ENCODE measurements at places on chromosomes 2 and 18.

DNA sequence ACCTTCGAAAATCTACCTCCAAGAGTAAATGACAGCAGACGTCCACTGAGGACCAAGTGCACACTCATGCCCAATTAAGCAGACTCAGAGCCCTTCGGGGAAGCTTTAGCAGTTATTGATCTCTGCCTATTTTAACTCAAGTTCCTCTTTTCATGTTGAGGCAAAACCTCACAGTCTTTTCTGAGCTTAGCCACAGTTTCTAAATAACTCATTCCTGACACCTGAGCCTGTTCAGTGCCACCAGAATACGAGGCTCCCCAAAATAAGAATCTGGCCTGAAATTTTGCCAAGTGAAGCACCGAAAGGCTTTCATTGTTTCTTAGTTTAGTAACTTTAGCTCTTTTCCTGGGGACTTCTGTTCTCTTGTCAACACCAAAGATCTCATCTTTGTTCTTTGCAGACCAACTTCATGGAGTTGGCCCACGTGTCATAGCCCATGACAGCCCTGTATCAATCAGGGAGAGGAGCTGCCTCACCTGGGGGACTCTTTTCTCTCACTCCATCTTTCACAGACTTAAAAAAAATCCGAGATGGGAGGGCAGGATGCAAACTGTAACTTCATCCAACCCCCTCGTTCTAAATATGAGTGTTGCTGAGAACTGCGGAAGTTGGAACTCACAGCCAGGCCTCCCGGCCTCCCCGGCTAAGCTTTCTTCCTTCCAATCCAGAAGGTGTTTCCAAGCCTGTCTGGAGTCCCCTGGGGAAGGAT is 22.2 kb downstream of the INPP5D start:
- DNase-seq: no peak

- no peak for DNase-seq
Observed at GRCh38 chr2:68565858-68566257, 77.5 kb upstream of the PROKR1 start.

GRCh38 chr2:148048475-148049221 is 27.8 kb downstream of the MBD5 start:
- DNase-seq: no peak

DNA sequence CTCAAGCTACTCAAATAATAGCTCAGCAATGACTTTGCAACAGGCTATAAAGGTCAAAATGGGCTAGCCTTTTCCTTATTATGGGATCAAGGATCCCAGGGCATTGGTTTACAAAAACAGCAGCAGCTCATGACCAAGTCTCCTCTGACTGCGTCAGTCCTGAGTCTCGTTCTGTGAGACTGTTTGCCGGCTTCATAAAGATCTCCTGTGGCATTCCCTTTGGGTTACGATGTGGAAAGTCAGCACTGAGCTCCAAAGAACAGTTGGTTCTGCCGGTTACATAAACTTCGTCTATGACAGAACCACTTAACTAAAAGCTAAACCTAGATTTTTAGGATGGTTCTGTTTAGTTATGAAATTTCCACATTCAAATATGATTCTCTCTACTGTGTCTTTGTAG is 674.9 kb downstream of the ZEB2 start:
- DNase-seq: no peak

- DNase-seq: no peak
Observed at GRCh38 chr2:239770246-239770639, 254.9 kb downstream of the NDUFA10 start.

GRCh38 chr2:129751409-129751808 is 228.1 kb upstream of the RAB6C start:
- DNase-seq: no peak

- DNase-seq: no peak
Observed at GRCh38 chr18:42163321-42163720, 208.3 kb downstream of the PIK3C3 start.

- no peak for DNase-seq
Observed at GRCh38 chr2:48946449-48947048, 191.0 kb upstream of the LHCGR start.

DNA sequence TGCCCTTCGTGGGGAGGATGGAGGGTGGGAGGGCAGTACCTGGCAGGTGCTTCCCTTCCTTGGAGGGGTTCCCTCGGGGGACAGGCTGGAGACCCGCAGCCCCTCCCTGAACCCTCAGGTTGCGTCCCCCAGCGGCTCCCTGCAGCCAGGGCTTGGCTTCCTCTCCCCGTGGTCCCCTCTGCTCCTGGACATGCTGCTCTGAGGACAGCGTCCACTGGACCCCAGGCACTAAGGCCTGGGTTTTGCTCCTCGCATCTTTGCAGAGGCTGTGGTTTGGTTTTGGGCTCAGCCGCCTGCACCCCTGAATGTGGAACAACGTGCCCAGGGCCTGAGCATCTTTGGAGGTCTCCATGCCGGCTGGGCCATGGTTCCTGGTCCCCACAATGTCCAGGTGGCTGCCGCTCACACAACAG is 133.5 kb downstream of the PTGR3 start:
- DNase-seq: no peak

DNA sequence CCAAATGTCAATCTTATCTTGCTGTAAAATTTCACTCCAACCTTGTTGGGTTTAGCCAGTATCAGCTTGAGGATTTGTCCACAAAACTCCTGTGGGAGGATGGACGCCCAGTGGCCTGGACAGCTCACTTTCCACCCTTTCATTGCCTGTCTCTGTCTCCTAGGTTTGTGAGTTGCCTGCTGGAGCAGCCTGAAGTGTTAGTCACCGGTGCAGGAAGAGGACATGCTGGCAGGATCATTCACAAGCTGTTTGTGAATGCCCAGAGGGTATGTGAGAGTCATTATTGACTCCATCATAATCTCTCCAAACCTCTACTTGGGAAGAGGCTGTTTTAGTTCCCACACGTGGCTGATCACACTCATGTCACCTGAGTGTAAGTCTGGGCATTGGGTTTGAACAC is 112.3 kb downstream of the RAB3GAP1 start:
- no peak for DNase-seq

- DNase-seq: no peak
Observed at GRCh38 chr2:100628506-100628905, 65.7 kb downstream of the PDCL3 start.

DNA sequence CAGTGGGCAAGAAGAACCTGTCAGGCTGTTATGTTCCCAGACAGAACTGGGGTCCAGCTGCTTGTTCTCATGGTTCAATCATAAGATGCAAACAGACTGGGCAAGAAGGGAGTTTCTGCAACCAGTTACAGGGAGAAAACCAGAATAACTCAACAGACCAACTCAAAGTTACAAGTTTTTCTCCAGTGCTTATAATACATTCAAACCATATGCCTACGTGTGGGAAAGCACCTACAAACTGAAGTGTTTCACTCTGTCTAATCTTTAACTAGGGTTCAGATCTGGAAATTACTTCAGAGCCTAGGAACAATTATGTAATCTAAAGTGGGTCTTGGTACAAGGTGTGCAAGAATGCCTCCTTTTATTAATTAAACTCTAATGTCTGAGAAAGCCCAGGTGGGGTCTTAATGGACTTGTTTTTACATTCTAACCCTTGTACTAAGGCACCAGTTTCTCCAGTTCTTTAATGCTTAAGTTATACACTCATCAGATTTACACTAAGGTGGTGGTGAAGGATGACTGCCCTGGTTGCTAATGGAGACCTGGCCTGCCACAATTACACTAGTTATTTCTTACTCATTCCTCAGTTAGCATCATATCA is 951.9 kb downstream of the TSN start:
- no peak for DNase-seq

DNA sequence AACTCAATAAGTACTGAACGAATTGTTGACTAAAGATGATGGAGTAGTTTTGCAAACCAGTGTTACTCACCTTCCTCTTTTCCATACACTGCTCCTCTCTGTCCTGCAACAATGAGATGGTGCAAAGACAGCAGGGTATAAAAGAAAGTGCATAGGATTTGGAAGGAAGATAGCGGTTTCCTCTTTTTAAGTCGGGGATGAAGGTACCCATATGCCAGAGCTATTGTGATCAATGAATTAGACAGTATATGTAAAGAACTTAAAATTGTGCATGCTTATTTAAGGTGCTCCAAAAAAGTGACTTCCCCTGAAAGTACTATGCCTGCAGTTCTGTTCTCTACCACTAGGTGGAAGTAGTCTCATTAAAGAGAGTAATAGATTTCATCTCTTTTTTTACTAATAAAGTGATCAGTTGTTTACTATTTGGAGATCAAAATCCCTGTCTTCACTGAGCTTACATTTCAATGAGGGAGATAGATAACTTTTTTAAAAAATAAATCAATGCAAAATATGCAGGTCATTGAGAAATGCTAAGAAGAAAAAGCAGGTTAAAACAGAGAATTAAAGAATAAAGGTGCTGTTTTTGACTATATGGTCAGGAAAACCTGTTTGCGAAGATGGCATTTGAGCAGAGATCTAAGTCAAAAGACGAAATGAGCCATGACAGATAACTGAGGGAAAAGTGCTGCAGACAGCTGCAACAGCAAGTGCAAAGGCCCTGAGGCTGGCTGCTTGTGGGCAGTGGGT is 339.7 kb upstream of the SLC14A2 start:
- no peak for DNase-seq

DNA sequence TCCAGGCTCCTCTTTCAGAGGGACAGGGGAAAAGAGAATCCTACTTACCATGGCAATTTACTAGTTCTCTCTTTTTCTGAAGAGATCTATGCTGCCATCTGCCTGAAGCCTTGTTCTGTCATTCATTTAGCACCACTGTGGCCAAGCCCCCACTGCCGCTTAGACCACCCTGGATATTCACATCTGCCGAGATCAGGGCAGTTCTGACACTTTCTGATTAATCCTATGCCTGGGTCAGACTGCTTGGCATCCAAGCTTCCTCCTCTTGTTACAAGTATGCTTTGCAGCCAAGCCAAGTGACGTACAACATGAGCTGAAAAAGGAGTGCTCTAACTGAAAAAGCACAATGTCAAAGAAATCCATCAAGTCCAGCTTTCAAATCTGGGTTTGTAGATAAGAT is 332.6 kb downstream of the SUCLG1 start:
- DNase-seq: no peak

DNA sequence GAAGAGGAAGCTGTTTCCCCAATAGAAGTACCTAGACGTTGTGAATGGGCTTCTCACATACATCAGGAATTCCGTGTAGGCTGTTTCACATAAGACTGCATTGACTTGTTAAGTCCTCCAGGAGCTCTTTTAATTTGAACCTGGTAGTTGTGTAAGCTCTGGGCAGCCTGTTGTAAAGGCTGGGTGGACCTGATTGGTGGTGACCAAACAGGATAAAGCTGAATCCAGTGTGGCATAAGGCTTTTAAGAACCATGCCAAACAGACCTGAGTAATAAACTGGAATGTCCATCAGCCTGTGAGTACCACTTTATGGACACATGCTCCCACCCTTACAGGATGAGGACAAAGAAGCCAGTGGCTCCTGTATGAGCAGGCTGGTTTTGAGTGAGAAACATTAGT is 24.1 kb downstream of the RMND5A start:
- no peak for DNase-seq

All from stimulated activated CD8-positive, alpha-beta memory T cell treated with anti-CD3 and anti-CD28 coated beads, Interleukin-15, amount 100 ng/mL, for 1 hour (primary cell).